ENCODE measurements at places on chromosomes 2 and 18. TPM values are rescaled to one million over a fixed set of nuclear protein-coding genes. Genes with fewer than 3 reads are reported as not detected.

DNA sequence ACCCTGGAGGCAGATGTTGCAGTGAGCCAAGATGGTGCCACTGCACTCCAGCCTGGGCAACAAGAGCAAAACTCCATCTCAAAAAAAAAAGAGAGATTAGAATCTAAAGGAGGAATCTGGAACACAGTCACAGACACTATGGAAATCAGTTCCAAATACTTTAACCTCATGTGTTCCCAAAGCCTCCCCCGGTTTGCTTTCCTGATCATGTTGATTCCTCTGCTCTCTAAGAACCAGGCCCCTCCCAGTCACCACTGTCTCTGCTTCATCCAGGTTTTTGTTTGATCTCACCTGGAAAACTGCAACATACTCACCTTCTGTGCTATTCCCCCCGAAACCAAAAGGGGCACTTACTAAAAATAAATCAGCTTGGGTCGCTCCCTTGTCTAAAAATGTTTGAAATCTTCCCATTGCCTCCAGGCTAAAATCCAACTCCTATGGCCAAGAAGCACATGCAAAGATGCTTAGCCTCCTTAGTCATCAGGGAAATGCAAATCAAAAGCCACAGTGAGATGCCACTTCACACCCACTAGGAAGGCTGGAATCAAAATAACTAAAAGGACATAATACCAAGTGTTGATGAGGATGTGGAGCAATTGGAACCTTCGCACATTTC is 6.2 kb upstream of the NEU2 start:
- DNase-seq, result peak; percentile 59

DNA sequence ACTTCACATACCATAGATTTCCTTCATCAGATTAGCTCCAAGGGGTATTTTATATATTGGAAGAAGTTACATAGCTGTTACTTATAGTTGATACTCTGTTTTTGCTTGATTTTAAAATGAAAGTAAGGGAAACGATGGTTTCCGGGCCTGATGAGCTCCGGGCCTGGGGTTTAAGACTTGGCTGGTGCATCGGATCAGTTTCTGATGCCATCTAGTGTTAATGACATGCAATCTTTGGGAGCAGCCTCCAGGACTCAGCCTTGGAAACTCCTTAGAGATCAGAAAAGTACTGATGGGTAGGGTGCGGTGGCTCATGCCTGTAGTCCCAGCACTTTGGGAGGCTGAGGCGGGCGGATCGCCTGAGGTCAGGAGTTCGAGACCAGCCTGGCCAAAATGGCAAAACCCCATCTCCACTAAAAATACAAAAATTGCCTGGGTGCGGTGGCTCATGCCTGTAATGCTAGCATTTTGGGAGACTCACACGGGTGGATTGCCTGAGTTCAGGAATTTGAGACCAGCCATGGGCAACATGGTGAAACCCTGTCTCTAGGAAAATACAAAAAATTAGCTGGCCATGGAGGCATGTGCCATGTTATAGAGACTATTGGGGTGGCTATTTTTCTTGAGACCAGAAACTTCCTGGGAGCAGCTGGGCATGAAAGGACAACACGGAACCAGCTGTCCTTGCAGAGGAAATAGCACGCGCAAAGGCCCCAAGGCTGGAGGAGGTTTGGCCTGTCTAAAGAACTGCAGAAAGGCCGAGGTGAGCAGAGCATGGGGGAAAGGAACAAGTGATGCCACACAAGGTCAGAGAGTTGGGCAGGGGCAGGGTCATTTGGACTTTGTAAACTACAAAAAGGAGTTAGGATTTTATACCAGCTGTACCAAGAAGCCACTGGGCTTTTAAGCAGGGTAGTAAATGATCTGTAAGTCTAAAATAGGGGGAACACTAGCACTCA is 46.9 kb upstream of the CNOT11 start:
- peak; percentile 91 for DNase-seq

- no peak for DNase-seq
Measured at GRCh38 chr18:27787547-27787946, 389.4 kb downstream of the CDH2 start.

- peak; percentile 68 for DNase-seq
Measured at GRCh38 chr2:85655961-85656417, 12.0 kb downstream of the SFTPB start.

GRCh38 chr2:100568989-100569388 is 6.2 kb downstream of the PDCL3 start:
- DNase-seq, result no peak

ORMDL1 gene
- total RNA-seq, result 68.5 TPM
